ENCODE measurements at places on chromosomes 3 and 15.

DNA sequence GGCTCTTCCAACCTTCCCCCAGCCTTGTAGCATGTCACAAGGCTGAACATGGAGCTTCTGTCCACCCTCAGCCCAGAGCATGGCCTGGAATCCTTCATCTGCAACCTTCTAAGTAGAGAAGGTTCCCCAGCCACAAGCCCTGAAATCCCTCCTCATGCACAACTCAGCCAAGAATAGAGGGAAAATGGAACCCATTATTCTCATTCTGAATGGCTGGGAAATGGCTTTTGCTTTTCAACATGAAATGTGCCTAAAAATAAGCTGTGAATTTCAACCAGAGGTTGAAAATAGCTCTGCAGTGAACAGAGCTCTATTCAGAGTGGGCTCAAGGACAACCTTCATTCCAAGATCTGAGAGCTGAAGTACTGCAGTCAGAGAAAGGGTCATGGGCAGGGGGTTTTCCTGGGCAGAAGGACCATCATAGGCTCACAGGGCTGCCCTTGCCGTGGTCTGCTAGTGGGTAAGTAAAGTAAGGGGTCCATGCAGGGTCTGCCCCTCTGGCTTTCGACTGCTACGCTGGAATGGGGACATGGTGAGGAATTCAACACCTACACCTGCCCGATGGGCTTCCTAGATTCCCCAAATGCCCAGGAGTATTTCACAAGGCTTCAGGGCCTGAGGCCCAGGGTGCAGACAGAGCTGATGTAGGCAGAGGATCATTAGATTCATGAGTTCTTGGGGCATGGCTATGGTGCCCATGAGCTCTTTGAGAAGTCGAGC is 35.9 kb downstream of the POC1A start:
- no peak for DNase-seq

DNA sequence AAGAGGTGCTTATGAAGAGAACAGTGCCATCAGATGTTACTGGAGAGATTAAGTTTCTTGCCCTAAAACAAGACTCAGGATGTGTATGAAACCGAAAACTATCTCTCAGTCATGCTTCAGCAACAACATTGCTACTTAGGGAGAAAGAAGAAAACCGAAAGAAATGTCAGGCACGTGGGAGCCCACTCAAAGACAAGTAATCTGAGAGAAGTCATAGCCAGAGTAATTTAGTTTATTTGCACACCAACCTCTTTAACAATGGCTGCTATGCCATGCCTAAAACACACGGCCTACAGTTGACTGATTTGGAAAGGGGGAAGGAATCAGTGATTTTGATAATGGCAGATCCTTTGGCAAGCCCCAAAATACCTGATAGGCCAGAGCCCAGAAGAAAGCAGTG is 162.9 kb downstream of the TIGIT start:
- DNase-seq: no peak

DNA sequence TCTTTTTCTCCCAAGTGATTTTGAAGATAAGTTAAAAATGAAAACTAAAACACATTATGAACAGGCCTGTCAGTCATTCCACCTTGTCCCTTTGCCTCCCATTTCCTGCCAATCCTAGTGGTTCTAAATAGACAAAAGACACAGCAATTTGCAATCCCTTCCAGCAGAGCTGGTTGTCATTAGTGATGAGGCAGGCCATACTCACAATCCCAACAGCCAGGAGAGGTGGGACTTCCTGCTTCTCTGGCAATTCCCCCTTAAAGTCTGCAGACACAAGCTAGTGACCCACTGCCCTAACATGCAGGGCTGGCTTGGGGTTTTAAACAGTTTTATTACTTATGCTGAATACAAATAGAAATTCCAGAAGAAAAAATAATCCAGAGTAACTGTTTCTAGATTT is 38.4 kb upstream of the RBP1 start:
- no peak for DNase-seq

DNA sequence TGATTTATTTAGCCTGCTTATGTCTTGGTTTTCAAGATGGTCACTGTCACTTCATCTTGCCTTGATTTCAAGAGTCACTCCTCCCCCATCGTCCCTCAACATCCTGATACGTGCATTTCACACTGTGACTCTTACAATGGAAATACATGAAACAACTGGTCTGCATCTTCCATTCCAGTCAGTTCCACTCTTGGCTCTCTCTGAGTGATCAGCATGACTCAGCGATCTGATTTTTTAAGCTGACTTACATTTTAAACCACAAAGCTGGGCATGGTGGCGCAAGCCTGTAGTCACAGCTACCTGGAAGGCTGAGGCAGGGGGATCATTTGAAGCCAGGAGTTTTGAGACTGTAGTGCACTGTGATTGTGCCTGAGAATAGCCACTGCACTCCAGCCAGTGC is 271.2 kb upstream of the ROPN1 start:
- DNase-seq: no peak

- DNase-seq: no peak
Observed at GRCh38 chr3:9767418-9767817, 2.3 kb downstream of the CAMK1 start.

- DNase-seq: no peak
Observed at GRCh38 chr15:45640616-45641015, 5.8 kb downstream of the SQOR start.

DNA sequence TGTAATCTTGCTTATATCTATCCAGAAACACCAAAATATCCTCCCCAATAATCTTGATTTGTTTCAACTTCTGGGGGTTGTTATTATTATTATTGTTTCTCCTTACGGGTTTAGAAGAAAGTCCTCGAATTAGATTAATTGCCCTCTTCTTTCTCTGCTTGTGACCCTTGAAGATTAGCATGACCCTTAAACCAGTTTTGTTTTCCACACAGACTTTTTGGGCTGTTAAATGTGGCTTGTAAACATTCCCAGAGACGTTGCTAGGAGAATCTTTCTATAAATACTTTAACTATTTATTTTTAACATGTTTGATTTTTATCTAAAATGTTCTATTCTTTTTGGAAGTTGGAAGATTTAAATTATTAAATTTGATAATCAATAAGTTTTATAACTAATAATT is 4.3 kb upstream of the SUCNR1 start:
- no peak for DNase-seq

GRCh38 chr3:79953591-79954101 is 185.8 kb upstream of the ROBO1 start:
- DNase-seq: no peak

DNA sequence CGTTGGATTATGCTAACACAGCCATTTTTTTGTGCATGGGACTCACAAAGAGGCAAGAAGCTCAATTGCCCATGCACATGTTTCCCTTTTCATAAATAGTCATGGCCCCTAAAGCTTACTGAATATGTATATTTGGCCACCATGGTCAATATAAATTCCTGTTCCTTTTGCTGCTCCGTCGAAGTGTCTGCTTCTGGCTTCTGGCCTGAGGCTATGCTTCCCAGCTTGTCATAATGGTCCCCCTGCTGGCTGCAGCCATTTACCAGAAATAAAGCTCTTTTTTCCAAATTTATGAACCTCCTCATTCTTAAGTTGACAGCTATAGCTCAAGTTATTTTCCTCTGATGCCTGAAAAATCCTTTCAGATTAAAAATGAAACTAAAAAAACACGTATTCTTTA is 602.1 kb downstream of the VGLL3 start:
- no peak for DNase-seq
